Natural killer cell treated with Interleukin-12 subunit alpha and Interleukin-12 subunit beta and Interleukin-15 and Interleukin-18, amount 100 ng/mL, for 72 hours (primary cell): ENCODE measurements at places on chromosomes 12 and 14. TPM values are rescaled to one million over a fixed set of nuclear protein-coding genes. Genes with fewer than 3 reads are reported as not detected.

DNA sequence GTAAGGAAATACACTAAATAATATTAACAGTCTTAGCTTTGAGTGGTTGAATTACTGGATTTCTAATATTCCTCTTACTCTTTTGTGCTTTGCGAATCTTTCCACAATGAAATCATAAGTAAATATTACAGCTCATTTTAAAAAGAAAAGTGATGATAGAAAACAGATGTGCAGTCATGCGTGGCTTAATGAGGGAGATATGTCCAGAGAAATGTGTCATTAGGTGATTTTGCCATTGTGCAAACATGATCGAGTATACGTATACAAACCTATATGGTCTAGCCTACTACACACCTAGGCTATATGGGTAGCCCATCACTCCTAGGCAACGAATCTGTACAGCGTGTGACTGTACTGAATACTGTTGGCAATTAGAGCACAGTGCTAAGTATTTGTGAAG, 59.3 kb downstream of the SLC15A5 start:
- no peak for DNase-seq

- DNase-seq = no peak
These were observed 45.2 kb downstream of the WDHD1 start for GRCh38 chr14:54981698-54982097.

GRCh38 chr12:79665212-79665887, 25.4 kb downstream of the PAWR start:
- DNase-seq = no peak

DNA sequence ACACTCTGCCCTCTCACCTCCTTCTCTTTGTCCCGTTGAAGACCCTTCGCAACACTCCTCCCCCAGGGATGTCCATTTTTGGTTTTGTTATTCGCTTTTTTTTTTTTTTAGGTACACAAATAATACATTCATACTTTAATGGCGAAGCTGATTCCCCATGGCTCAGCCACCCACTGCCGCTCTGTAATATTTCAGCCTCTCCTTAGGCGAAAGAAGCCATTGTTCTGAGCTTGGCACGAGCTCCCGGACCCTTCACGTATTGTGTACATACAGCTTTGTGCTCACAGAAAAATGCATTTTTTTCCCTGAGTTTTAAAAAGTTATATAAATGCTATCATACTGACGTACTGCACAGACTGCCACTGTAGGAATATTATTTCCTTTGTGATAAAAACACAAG, 115.0 kb downstream of the TMEM132C start:
- no peak for DNase-seq

Gene SDR9C7
- total RNA-seq = not detected

- DNase-seq = no peak
These were observed 8.4 kb downstream of the CKAP4 start for GRCh38 chr12:106239241-106239950.
